ENCODE measurements at places on chromosomes 16 and 17.
A peak's percentile ranks its signal among the peaks of the same experiment; 100 is the strongest.

GRCh38 chr16:85055493-85056210, 28.1 kb downstream of the KIAA0513 start:
- peak; percentile 72 for DNase-seq

DNA sequence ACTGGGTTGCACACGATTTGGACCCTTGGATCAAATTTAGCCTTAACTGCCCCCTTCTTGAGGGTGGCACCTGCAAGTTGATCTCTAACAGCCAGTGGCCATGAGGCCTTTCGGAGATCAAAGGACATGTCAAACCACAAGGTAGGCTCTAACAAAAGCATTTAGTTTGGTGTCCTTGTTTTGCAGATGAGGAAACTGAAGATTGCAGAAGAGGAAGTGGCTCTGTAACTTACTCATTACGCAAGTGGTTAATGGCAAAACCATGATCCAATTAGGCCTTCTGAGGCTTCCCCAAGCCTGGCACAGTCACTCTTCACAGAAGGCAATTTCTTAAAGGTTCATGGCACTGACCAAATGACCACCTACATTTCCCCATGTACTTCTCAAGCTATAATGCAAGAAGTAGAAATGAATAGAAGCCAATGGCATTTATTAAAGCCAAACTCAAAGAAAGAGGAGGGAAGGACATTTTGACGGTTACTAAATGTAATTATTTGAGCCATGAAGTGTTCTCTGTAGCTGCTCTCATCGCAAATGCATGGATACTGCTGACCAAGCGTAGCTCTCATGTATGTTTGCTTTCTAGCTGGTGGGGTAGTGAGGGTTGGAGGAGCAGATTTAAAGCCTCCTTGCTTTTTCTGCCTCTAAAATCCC, 32.8 kb upstream of the ABCC12 start:
- DNase-seq: no peak

- peak; percentile 68 for DNase-seq
Observed at GRCh38 chr16:12675852-12676251, 127.8 kb downstream of the CPPED1 start.

DNA sequence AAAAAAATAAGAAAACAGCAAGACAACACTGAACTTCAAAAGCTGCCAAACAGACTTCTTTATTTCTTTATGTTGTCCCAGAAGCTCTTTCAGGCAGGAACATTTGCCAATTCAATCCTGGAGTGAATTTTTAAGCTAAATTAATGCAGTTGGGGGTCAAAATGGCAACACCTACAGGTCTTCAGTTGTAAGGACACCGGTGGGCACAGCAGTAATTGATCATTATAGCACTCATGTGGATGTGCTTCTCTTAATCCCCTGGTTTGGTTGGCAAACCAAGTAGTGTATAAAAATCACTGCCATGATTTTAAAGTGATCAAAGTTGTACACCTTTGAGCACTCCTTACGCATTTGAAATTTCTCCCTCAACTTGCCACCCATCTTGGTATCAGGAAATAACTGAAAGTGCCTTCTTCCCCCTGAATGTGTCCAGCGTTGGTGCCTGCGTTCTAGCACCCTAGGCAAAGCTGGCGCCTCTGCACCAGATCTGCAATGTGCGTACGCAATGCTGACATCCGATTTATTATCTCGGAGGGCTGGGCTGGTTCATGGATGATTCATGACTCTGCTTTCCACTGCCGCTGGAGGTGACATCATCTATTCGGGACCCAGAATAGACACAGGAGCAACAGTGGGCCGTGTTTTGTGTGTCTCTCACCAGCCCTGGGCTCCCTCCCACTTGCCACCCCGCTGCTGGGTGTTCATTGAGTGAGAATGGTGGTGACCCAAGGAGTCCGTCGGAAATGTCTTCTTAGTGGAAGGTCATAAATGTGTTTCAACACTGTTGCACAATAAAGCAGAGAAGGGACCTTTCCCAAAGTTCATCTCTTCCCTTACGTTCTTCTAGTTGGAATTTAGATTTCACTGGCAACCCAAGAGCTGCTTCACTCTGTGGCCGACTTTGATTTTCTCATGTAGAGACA, 203.4 kb downstream of the CCDC182 start:
- DNase-seq: peak; percentile 43

DNA sequence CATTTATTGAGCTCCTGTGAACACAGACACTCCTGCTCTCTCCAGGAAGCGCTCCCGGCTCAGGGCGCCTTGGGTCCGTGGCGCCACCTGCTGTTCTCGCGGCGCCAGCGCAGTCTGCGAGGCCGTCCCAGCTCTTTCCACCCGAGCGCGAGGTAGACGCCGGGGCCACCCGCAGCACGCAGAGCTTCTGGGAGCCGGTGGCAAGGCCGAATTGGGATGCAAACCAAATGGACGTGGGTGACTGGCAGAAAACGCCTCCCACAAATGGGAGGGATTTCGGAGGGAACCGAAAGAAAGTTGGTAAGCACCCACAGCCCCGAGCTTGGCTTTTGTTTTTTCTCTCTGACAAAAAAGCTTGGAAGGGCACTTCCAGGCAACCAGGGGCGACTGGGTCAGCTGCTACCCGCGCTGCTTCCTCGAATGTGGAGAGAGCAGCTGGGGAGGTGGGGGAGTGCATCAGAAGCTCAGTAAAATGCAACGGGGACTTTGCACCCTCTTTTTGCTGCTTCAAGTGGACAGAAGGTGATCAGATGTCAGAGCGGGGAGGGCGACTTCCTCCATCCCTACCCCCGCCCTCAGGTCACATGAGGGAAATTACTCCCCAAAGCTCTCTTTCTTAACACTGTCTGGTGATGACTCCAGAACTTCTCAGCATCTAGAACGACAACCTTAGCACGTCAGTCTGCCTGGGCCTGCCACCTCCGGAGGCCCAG, 13.5 kb upstream of the N4BP1 start:
- peak; percentile 94 for DNase-seq

All from EH (cell line).